Cerebellar cortex (tissue), 1 donor: ENCODE measurements at places on chromosomes 4 and X.

GRCh38 chrX:1909419-1910206, 294.8 kb downstream of the ASMT start:
- no peak for DNase-seq

DNA sequence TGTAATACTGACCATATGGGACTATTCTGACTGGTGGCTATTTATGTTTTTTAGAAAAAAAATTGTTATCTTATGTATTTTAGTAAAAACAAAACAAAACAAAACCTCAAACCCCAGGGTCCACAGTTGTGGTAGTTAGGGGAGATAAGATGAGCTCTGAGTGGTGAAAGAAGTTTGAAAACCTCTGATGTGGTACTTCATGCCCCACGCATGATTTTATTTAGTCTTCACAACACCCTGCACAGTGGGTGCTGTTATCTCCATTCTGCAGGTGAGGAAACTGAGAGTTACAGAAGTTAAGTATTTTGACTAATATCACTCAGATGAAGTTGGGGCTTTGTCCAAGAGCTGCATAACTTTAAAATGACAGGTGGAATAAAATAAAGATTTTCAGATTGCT, 230.6 kb upstream of the TRPC5 start:
- no peak for DNase-seq

DNA sequence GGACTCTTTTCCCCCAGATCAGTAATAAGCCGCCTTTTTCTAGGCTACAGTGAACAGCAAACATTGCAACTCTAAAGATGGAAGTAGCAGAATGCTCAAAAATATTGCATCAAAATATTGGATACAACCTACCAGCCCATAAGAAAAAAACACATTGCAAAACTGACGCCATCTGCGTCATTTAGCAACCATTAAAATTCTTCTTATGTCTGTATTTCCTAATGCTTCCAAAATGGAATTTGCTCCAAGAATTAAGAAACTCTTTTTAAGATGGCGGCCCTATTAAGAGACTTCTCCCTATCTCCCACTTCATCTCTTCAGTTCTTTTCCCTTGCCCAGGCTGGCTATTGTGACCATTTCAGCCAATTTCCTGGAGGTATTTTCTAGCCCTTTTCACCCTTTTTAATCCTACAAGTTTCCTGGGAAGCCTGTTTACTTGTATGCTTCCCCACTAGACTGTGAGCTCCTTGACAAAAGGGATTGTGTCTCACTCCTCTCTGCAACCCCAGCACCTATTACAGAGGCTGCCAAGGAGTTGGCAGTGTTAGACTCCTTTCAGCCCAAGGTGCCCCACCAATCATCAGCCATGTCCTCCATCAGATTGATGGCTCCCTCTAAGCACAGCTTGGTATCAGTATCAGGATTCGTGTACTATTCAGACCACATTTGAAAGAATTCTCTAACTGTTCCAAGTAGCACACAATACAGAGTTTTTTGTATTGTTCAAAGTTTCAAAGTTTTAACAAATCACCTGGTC, 4.4 kb downstream of the GPC3 start:
- DNase-seq, result no peak

DNA sequence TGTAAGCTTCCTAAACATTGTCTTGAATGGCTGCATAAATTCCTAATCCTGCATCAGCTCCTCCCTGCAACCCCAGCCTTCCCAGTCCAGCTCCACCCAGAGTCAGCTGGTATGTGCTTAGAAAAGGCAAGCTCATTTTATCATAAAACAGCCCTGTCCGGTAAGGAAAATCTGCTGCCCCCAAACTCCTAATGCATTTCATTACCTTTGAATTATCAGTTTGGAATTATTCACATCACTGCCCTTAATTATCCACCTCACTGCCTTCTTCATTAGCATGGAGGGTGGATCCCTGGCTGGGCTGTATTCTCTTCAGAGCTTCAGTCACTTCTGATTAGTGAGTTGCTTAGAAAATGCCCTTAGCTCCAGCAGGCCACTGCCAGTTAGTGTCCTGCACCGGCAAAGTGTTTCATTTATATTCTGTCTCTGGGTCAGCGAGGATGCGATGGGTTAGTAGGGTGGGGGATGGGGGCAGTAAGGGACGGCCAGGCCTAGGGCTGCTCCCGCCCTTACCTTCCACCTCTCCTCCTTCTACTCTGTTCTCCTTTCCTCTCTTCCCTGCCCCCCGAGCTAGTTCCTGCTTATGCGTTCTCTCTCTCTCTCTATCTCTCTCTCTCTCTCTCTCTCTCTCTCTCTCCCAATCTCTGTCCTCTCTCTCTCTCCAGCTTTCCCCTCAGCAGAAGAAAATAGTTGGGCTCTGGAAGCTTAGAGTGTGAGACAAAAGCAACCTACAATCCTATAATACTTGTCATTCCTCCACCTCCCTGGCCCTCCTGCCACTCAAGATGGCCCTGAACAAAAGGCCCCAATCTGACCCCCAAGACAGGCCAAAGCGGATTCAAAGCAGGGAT, 174.8 kb upstream of the KLF3 start:
- no peak for DNase-seq

DNA sequence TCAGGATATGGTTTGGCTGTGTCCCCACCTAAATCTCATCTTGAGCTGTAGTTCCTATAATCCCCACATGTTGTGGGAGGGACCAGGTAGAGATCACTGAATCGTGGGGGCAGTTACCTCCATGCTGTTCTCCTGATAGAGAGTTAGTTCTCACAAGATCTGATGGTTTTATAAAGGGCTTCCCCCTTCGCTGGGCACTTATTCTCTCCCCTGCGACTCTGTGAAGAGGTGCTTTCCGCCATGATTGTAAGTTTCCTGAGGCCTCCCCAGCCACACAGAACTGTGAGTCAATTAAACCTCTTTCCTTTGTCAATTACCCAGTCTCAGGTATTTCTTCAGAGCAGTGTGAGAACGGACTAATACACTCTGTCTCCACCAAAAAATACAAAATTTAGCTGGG, 291.9 kb downstream of the BCOR start:
- DNase-seq, result no peak

DNA sequence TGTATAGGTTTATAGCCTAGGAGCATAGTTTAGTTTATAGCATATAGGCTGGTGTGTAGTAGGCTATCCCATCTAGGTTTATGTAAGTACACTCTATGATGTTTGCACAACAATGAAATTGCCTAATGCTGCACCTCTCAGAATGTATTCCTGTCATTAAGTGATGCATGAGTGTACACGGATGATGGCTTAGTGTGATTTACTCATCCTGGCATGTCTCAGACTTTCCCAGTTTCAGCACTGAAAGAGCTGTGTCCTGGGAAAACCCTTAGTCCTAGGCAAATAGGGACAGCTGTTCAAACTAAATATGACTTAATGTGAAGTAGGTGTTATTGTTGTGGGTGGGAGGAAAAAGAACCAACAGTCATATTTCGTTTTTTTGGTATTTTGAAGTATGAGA, 264.9 kb upstream of the MAGEB18 start:
- DNase-seq, result no peak

DNA sequence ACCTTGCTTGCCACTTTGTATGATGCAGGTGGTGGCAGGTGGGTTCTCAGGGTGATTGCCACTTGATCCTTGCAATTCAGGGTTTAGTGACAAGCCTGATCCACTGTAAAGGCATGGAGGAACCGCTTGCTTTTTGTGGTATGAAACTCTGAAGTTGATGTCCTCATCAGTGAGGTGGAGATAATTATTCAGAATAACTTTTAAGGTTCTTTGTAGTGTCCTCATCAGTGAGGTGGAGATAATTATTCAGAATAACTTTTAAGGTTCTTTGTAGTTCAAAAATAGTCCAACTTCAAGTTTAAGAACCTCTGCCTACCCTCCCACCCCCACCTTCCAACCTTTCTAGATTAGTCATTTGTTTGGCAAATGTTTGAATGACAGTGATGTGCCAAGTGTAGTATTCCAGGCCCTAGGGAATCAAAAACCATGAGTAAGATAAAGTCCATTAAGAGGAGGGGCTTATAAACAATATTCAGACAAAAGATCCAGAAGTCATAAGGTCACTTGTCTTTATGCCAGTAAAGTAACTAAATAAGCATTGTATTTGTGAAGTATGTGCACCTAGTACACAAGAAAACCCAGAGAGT, 51.2 kb downstream of the DCUN1D4 start:
- no peak for DNase-seq

DNA sequence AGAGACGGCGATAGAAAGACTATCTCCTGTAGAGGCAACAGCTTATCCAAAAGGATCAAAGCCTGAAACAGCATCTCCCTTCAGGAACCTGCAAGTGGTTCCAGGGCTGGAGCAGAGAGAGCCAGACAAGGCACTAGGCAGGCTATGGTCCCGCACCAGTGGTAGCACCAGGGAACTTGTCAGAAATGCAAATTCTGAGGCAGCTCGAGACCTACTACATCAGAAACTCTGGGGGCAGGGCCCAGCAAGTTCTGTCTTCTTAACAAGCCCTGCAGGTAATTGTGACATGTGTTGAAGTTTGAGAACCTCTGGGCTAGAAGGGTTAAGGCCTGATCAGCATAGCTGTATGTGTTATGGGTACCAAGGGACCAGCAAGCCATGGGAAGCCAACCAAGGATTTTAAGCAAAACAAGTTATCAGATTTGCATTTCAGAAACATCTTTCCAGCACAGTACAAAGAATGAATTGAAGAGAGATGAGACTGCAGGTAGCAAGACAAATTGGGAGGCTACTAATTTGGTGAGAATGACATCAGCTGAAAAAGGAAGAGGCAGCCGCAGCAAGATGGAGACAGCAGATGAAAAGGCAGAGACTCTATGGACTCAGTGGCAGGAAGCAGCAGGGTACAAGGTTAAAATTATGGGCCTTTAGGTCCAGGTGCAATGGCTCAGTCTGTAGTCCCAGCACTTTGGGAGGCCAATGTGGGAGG, 139.7 kb downstream of the TSPAN5 start:
- DNase-seq, result no peak

- DNase-seq, result no peak
These were observed 183.4 kb upstream of the ATOH1 start for GRCh38 chr4:93645120-93645519.

DNA sequence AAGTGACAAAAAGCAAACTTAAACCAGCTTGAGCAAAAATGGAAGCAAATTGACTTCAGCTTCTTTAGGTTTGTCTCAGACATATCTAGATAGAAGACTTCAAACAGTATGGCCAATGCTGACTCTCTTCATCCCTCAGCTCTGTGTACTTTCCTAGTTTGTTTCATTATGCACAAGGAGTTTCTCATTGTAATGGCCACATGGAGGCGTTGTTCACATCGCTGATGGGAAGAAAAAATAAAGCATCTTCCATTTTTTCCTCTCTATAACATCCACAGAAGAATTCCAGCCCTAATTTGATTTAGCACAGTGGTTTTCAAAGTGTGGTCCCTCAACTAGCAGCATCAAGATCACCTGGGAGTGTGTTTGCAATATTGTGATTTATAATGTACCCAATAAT, 397.5 kb upstream of the PRKX start:
- DNase-seq, result no peak

GRCh38 chr4:16048619-16049419, 35.0 kb downstream of the PROM1 start:
- no peak for DNase-seq

- DNase-seq, result no peak
These were observed 74.0 kb upstream of the INTU start for GRCh38 chr4:127558489-127559407.

- peak; percentile 51 for DNase-seq
These were observed 184.8 kb downstream of the FBXW7 start for GRCh38 chr4:152351080-152351479.

- DNase-seq, result peak; percentile 41
These were observed at the start of gene FRMPD3 for GRCh38 chrX:107448998-107449835. Gene FRMPD3, plus strand, starts transcription at chrX:107449652. Its CDS starts 76,937 bp downstream, at chrX:107526589.

DNA sequence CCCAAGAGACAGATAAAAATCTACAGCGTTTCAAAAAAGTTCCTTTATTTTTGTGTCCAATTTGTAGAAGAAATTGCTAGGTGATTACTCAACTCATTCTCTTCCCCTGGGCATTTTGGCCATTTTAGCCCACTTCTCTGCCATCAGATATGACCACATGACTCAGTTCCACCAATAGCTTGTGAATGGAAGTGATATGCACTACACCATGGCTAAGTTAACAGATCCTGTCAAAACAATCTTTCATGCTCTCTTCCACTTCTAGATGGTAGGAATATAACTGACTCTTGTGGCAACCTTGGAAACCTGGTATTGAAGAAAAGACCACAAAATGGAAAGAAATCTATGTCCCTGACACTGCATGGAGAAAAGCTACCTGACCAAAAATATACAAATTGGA, 26.2 kb upstream of the FREM3 start:
- no peak for DNase-seq

DNA sequence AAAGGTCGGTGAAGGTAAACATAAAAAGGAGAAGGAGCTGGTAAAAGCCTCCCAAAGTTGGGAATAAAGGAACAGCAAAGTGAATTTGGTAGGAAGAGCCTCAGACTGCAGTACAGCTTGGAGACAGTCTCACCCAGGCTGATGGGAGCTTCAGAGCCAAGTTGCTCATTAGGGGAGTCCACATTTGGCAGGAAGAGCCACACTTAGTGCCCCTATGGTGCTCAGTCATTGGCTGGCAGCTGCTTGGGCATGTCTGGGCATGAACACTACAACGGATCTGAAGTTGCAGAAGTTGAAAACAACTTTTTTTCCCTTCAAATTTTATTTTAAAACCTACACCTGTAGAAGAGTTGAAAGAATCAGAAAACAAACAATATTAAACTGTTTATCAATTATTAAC, 2497.3 kb downstream of the ARAP2 start:
- DNase-seq, result no peak

DNA sequence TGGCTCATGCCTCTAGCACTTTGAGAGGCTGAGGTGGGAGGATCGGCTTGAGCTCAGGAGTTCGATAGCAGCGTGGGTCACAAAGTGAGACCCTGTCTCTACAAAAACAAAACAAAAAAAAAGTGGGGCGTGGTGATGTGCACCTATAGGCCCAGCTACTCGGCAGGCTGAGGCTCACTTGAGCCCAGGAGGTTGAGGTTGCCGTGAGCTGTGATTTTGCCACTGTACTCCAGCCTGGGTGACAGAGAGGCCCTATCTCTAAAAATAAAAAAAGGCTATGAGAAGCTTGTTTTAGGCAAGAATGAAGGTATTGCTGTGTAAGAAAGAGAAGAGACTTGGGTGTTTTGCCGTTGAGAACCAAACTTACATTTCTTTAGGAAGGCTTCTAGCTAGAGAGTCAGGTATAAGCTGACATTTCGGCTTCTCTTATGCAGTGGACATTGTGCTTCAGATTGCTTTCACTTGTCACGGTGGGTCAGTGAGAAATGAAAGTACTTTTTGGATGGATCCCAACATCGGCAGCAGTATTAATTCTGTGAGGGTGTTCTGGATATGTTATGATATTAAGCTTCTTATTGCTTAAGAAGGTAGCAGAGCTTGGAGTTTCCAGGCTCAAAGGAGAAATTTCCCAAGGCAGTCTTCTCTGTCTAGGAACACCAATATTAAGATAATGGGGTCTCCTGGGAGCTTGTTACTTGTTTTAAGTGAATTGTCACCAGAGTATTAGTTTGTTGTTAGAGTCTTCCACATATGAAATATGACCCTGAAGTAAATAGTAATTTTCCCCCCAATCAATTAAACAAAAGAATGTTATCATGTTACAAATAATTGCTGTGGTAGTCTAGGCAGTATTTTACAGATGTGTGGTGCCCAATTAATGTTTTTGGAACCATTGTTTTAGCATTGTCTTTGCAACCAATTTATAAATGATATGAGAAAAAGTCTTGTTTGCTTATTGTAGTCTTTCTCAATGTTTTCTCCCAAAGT, 17.6 kb downstream of the TMEM131L start:
- DNase-seq, result no peak
